ENCODE measurements at places on chromosomes 4 and X. TPM values are rescaled to one million over a fixed set of nuclear protein-coding genes. Genes with fewer than 3 reads are reported as not detected.

Gene CSN1S1
- not detected for total RNA-seq

Gene CDX4
- not detected for total RNA-seq

Gene CXCL6
- total RNA-seq, result 2.1 TPM

Gene PNMA6F
- not detected for total RNA-seq

Gene XK
- 1.1 TPM for total RNA-seq

Gene SPATA18
- 11.0 TPM for total RNA-seq

Gene F9
- total RNA-seq, result not detected

Gene GIMD1
- not detected for total RNA-seq

Gene FGB
- total RNA-seq, result 1.5 TPM

Gene CCSER1
- 1.4 TPM for total RNA-seq

Gene C4orf51
- total RNA-seq, result not detected

Gene ENPEP
- total RNA-seq, result 4.6 TPM

Gene AR
- 0.25 TPM for total RNA-seq

Gene COX7B2
- not detected for total RNA-seq

Gene PCDH18
- total RNA-seq, result 1.2 TPM

Gene NAA11
- total RNA-seq, result not detected

Gene GPR143
- total RNA-seq, result 18.7 TPM

Gene PABPC1L2B
- total RNA-seq, result 0.17 TPM

Gene DUX4
- not detected for total RNA-seq

Gene TCEAL7
- 23.1 TPM for total RNA-seq

Gene CFAP47
- 0.21 TPM for total RNA-seq

Gene IL9R
- 0.27 TPM for total RNA-seq

Gene CPZ
- total RNA-seq, result 0.67 TPM

Gene RAB9B
- total RNA-seq, result 0.34 TPM

All from kidney epithelial cell (primary cell).